Stimulated activated naive CD4-positive, alpha-beta T cell (primary cell): ENCODE measurements at places on chromosomes 7 and 10.

- no peak for DNase-seq
Measured at GRCh38 chr7:16891338-16891737, 9.6 kb upstream of the AGR3 start.

DNA sequence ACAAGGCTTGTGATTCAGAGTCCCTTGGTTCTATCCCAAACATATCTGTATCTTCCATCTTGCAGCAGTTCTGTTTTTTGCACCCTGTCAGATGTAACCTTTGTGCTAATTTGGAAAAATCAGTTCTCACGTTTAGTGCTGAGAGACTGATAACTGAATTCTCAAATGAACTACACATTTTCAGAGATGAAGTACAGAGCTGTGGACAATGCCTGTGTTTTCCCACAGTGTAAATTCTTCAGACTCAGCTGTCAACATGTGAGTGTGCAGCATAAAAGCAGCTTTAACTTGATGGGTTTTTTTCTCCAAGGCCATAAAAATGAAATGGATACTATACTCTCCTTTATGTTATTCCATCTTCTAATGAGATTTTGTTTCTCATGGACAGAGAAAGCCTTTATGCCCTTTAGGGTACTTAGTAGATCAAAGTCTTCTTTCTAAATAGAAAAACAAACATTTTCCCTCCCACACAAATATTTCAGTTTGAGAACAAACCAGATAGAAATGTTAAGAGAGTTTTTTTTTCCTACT, 150.9 kb downstream of the SEMA3A start:
- DNase-seq, result no peak

DNA sequence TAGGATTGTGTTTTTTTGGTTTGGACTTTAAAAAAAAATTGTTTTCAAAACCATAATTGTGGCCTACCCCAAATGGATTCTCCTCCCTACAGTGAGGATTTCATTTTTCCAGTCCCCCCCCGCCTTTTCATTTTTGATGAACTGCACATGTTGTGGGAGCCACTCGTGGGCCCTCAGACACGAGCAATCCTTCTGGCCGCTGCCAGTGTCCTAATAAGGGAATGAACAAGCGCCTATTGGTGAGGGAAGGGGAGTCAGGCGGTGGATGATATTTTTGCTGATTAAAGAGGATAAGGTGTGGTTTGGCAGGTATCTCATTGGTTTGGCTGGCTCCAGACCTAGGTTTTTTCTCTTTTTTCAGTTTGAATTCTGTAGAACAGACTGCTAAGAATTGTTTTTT, 78.7 kb upstream of the AGBL3 start:
- no peak for DNase-seq

DNA sequence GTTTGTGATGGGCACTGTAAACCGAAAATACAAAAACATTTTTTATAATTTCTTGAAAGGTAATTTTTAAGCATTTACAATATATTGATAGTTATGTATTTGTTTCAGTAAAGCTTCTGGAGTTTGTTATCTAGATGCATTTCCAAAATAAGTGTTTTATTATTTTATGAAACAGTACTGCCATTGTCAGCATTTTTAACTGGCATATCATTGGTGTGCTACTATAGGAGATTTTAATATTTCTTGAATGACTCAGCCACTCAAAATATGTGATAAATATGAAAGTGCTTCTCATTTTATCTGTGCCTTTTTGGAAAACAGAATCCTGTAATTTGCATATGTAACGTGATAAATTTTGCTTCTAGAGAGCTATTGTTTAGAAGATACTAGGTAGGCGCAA, 97.9 kb downstream of the ANKIB1 start:
- no peak for DNase-seq

- DNase-seq, result no peak
Measured at GRCh38 chr7:141916099-141916498, at the start of gene OR9A4. Gene OR9A4 (plus strand): TSS chr7:141916399. CDS start chr7:141918876, 2,477 bp downstream.

DNA sequence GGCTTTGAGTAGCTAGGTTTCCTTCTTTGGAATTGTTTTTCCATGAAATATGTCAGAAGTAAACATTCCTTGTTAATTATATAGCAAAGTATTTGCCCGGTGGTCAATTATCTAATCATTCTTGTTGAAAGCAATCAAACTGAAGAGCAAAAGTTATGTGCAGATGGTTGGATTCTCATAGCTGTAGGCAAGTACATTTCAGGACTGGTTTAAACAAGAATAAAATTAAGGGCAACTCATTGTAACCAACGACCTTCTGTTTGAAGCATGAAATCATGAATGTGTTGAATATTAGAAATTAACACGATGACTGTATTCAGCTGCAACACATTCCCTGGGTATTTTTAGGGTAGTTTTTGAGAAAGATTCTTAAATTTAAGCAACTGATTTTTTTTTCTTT, 61.8 kb upstream of the NMT2 start:
- no peak for DNase-seq

DNA sequence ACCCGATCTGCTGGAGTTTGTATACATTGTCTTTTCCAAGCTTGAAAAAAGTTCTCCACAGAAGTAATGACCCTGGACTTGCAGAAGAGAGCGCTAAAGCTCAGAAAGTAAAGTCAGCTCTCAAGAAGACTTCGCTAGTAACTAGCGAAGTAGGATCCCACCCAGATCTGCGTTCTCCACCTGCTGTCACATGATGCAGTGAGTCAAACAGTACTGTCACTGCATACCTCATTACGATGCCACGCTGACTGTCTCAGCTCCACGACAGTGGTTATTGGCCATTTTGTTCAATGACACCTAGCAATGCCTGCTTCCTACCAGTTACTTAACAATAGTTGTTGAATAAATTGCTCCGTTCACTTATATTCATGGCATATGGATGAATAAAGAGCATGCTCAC, 29.7 kb upstream of the SEC61G start:
- no peak for DNase-seq

DNA sequence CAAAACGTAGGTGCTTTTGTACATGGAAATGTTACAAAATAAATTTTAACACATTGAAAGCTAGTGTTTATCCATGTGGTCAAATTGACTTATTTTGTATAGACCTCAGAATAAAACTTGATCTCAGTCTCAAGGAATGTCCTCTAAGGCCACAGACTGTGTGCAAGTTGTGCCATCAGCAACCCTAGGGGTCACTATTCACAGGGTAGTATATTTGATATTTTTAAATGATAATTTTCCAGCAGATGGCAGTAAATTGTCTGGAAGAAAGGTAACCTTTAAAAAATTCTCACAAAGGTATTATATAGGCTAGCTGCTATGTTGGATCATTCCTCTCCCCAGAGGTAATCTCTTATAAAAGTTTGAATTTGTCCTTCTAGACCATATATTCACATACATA, 12.9 kb upstream of the SNX10 start:
- no peak for DNase-seq

- DNase-seq, result no peak
Measured at GRCh38 chr10:3932597-3933375, 147.8 kb upstream of the KLF6 start.

DNA sequence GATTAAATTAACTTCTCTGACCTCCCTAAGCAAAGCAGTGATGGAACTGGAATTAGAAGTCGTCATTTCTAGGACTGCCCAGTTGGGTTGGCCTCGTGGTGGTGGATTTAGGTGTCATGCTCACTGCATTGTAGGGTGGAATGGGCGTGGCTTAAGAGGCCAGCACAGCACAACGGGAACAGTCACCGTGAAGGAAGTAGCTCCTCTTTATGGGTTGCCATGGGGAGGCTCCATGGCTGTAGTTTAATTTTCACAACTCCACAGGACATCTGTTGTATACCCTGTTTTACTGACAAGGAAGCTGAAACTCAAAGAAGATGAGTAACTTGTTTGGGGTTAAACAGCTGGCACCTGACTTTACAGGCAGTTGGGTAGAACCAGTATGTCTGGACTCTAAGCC, 208.3 kb downstream of the CELF2 start:
- peak; percentile 44 for DNase-seq
